ENCODE measurements at places on chromosomes 11 and 22.

GRCh38 chr11:114354076-114354475 lies 46.2 kb downstream of the C11orf71 start:
- no peak for DNase-seq

DNA sequence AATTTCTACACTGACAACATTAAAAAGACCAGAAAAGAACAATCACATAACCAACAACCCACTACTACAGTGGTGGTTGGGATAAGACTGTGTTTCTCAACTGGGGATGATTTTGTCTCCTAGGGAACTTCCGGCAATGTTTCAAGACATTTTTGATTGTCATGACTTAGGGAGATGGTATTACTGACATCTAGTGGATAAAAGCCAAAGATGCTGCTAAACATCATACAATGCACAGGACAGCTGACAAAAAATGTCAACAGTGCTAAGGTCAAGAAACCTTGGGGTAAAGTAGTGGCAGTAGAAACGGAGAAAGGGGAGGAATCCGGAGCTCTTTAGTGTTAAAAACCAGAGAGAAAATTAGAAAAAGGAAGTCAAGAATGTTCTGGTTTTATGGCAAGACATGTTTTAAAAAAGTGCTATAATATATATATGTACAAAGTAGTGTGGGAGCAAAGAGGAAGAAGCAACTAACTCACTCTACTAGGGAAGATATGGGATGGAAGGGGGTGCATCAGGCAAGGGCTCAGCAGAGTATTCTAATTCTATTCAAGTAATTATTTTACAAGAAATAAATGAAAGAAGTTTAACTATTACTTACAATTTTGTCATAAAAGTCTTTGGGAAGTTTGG lies 37.2 kb downstream of the CKAP5 start:
- DNase-seq: no peak

GRCh38 chr22:27993774-27994350 lies 74.8 kb upstream of the PITPNB start:
- DNase-seq: no peak

GRCh38 chr11:58391879-58392278 lies 14.8 kb downstream of the OR5B3 start:
- DNase-seq: no peak

- DNase-seq: peak; percentile 47
Observed at GRCh38 chr11:73376803-73377629, 817 bp downstream of the RELT start.

DNA sequence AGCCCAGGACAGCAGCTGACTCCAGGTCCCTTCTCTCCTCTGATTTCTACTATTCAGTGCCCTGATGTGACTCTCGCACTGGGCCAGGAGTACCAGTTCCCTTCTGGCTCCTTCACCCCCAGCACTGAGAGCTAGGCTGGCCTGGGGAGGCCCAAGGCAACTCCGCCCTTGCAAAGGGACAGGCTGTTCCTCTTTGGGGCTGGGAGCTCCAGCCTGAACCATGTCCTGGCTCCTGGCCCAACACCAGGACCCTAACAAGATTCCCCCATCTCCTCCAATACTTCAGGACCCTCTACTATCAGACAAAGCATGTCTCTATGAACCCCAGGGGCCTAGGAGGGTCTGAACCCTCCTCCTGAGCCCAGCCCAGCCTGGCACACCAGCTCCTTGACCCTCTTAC lies 12.5 kb downstream of the CREB3L1 start:
- DNase-seq: no peak

GRCh38 chr11:13149991-13150390 lies 127.6 kb upstream of the BMAL1 start:
- DNase-seq: no peak

DNA sequence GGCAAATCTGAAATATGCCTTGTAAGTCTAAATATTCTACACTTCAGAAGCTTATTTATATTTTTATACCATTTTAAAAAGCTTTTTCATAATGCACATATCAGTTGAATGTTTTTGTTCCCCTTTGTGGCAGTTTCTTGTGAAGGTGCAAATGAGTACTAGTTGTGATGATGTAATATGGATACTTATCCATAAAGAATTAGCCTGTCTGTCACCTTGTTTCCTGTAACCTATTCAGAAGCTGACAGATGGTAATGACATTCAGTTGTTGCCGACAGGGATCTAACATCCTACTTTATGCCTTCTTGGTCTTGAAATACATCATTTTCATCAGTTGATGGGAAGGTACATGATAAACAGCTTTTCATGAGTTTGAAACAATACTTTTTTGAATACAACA lies 2.9 kb downstream of the QSER1 start:
- DNase-seq: no peak

- DNase-seq: no peak
Observed at GRCh38 chr22:39256186-39256552, 11.4 kb upstream of the PDGFB start.

DNA sequence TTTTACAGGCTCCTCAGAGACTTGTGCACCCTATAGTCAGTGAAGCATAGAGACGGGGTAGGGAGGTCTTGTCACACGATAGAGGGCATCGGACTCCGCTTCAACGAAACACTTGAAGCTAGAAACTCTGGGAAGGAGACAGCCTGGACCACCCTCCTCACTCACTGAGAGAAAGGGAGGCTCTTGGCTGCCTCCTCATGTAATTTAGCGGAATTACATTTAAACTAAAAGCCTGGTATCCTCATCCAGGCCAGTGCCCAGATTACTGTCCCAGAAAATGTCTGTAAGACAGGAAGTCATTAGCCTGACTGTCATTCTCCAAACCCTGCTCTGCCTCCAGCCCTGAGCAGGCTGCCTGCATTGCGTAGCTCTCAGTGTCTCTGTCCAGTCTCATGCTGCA lies 36.0 kb downstream of the TTLL1 start:
- no peak for DNase-seq

DNA sequence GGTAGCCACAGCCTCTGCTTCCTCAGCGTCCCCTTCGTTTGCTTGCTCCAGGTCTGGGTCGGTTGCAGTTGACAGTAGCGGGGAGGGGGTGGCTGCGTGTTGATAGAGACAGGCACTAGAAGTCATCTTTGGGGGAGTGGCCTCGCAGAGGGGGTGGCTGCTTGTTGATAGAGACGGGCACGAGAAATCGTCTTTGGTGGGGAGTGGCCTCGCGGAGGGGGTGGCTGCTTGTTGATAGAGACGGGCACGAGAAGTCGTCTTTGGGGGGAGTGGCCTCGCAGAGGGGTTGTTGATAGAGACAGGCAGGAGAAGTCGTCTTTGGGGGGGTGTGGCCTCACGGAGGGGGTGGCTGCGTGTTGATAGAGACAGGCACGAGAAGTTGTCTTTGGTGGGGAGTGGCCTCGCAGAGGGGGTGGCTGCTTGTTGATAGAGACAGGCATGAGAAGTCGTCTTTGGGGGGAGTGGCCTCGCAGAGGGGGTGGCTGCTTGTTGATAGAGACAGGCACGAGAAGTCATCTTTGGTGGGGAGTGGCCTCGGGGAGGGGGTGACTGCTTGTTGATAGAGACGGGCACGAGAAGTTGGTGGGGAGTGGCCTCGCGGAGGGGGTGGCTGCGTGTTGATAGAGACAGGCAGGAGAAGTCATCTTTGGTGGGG lies 328.3 kb downstream of the TBC1D22A start:
- DNase-seq: no peak

DNA sequence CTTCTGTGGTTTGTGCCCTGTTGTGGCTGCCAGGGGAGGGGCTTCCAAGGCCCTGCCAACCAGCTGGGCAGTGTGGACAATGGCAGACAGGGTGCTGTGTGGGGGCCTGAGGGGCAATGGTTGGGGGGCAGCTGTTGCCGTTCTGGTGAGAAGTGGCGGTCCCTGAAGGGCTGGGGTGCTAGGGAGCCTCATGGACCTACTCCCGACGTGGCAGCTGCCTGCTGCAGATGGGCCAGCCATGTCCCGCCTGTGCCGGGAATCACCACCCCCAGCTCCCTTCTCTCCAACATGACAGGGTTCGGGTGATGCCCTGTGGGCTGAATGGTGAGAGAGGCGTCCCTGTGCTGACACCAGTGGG lies 74.2 kb downstream of the KCNQ1 start:
- no peak for DNase-seq

DNA sequence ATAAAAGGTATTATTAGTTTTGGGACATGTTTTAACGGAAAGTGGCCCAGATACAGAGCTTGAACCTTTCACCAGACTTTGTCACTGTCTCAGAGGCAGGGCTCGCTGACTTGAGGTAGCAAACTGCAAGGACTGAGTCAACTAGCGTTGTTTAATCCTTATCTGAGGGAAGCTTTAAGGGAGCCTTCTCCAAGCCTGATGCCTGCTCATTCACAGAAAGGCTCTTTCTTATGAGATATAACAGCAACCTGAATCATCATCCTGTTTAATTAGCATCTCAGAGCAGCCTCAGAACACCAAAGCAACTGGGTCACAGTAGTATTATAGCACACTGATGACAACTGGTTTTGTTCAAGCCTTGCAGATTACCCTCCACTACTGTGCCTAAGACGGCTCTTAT lies 54.2 kb upstream of the CYP2D6 start:
- no peak for DNase-seq

GRCh38 chr11:68446046-68446725 lies 14.4 kb upstream of the PPP6R3 start:
- no peak for DNase-seq

DNA sequence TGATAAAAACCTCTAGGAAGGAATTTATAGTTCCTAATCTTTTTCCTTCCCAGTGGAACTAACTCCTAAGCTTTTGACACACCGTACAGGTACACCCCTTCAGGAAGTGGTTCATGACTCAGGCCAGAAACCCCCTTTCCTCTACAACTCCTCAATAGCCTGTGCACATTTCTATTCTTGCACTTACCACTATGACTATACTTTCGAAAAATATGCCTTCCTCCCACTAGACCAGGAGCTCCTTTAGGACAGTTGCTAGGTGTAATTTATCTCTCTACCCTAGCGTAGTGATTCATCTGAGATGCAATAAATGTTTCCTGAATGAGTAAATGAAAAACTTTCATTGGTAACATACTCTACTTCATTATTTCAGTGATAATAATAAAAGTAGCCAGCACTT lies 14.5 kb downstream of the MAP6 start:
- DNase-seq: no peak
